ENCODE measurements at places on chromosomes 5 and 9.

DNA sequence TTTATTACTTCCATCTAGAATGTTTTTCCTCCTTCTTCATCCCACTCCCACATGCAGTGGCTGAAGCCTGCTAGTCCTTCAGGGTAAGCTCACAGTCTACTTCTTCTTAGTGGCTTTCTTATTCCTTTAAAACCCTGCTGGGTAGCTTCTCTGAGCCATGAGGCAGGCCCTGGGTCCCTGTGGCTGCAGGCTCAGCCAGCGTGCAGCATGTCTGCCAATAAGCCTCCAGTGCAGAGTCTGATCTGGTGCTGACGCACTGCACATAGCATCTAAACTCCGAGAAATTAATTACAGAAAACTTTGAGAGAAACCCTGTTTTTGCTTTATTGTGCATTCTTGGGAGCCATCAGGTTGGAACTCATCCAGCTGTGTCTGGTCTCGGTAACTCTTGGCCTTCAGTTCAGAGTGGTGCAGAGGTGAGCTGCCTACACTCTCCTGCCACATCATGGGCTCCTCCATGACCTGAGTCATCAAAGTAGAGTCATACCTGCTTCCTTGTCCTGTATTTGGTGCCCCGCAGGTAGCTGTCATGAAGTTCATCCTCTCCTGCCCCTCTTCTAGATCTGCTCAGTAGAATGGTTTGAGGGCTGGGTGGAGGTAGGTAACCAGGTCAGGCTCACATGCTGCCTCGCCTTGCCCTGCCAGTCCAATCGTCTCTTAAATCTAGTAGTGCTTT, 339.4 kb downstream of the KDM4C start:
- no peak for DNase-seq

- DNase-seq = no peak
Observed at GRCh38 chr9:19057033-19057432, 7.8 kb downstream of the RRAGA start.

DNA sequence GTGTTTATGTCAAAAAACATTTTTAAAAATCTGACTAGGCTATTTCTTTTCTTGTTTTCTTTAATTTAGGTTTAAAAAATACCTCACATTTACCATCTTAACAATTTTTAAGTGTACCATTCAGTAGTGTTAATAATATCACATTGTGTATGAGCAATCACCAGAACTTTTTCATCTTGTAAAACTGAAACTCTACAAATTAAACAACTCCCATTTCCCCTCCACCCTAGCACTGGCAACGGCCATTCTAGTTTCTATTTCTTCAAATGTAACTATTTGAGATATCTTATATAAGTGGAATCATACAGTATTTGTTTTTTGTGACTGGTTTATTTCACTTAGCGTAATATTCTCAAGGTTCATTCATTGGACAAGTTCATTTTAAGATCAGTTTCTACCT, 27.7 kb downstream of the PLCXD3 start:
- DNase-seq = no peak

GRCh38 chr5:158899792-158900191, 199.9 kb downstream of the EBF1 start:
- DNase-seq = no peak

DNA sequence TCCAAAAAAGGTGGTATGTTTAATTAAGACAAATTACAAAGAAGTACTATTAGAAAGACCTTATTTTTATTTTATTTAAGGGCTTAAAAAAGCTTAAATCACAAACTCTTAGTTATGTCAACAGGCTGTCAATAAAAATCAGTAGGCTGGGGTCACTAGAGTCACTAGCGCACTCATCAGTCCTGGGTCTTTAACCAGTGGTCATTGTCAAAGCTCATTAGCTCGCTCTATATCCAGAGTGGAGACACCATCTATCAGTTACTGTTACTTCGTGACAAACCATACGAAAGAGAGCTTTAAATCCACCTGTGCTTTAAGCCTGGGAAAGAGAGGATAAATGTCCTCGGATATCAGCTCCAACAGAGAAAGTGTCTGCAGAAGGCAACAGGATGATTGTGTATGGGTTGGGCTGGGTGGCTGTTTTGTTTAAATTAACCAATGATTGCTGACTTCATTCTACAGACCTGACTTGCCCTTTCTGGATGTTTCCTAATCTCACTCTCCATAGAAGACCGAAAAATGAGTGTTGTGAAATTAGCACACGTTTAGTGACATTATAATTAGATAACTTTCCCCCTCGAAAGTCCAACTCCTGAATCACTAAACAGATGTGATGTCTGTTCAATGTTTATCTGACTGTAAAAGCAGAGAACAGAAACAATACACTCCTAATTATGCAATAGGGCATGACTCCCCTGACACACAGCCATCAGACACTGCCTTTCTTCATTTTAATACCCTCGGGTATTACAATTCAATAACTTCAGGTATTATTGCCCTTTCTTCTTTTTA, 123.6 kb upstream of the TNPO1 start:
- no peak for DNase-seq

- no peak for DNase-seq
Observed at GRCh38 chr5:396531-396961, 46.4 kb upstream of the EXOC3 start.

GRCh38 chr9:78707481-78707991, 410.6 kb downstream of the PSAT1 start:
- DNase-seq = peak; percentile 70

DNA sequence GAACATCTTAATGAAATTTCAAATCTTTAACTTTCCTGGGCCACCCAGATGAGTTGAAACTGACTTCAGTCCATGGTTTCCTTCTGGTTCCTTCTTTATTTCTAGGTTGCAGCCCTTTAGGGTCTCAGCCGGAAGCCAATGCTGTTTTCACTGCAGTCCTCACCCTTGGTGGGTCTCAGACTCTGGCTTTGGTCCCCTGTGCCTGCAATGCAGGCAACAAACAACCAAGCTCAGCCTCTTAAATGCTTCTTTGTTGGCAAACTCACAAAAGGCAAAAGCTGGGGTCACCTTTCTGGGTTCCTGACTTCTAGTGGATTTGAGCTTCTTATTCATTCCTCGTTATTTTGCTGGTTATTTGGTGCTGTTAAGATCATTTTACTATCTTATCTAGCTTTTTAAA, 19.3 kb upstream of the APC start:
- no peak for DNase-seq

All from B cell (primary cell).